Left lung (tissue), 14 donors: ENCODE measurements at places on chromosomes 16 and 17. TPM values are rescaled to one million over a fixed set of nuclear protein-coding genes. Genes with fewer than 3 reads are reported as not detected.

Gene CA4
- polyA plus RNA-seq = 52.0 TPM

Gene ST6GALNAC2
- 4.4 TPM for polyA plus RNA-seq

Gene MEOX1
- 0.38 TPM for polyA plus RNA-seq

Gene CDK5RAP3
- polyA plus RNA-seq = 157 TPM

DNA sequence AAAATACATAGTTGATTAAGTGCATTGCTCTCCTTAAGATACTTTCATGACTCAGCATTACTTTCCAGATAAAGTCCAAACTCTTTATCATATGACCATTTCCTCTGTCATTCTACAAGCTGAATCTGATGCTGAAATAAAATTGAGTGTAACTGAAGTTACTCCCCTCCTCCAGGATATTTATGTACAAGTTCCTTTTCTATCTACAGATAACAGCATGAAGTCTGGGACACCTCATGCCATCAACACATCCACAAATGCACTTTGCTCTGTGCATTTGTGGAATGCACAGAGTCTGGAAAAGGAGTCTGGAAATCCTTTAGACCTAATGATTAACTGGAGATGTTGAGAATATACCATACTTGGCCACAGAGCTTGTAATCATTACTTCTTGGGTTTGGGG, 60.5 kb downstream of the ACSM2B start:
- DNase-seq = no peak

- DNase-seq = no peak
These were observed 23.7 kb downstream of the CDH1 start for GRCh38 chr16:68760671-68761275.

- DNase-seq = no peak
These were observed 13.9 kb downstream of the OTOP3 start for GRCh38 chr17:74949455-74950115.

DNA sequence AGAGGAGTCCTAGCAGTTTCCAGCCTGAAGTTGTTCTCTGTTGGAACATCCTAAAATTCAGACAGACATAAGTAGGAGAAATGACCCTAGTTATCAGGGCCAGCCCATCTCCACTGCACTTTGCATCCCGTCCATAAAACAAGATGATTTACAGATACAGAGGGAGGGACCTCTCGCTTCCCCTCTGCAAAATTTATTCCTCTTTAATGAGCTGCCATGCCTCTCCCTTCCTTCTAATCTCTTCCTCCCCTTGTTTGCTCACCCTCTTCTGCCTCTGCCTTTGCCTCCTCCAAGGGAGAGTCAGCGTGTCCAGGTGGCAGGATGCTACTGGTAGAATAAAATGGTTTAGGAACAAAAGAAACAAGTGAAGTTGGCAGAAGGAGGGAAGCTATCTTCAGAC, 351.3 kb downstream of the SOX9 start:
- no peak for DNase-seq

DNA sequence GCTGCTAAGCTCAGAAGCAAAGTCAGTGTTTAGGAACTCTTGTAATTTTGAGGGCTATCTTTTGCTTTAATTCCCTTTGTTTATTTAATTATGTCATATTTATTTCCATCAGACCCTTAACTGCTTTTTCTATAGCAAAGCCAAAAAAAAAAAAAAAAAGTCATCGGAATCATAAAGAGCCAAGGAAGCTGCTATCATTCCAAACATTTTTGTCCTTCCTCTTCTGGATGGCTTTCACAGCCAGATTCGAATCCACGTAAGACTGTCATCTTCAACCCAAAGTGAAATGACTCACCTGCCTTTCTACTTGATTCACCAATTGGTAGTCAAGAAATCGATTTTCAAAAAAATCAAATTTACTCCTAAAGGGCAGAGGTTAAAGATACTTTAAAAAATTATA, 38.4 kb downstream of the WIPI1 start:
- DNase-seq = no peak

DNA sequence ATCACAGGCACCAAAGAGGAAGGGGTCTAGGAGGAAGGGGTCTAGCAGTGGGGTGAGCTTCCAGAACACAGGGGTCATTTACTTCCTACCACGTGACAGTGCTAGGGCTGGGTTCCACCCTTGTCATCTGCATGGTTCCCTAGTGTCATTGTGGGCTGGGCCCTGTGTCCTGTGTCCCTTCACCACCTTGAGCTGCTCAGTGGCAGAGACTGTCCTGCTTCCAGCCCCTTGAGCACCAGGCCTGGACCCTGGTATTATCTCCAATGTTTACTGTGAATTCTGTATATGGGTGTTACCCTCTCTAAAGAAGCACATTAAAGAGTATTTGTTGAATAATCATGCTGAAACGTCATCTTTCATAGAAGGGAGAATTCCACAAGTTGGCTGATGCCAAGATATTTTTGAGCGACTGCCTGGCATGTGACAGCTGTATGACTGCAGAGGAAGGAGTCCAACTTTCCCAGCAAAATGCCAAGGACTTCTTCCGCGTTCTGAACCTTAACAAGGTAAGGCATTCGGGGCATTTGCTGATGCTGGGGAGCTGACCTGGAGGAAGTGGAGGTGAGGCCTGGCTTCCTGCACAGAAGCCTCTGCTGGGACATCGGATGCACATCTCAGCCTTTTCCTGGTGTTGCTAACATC, 5.5 kb downstream of the NARF start:
- DNase-seq = no peak

DNA sequence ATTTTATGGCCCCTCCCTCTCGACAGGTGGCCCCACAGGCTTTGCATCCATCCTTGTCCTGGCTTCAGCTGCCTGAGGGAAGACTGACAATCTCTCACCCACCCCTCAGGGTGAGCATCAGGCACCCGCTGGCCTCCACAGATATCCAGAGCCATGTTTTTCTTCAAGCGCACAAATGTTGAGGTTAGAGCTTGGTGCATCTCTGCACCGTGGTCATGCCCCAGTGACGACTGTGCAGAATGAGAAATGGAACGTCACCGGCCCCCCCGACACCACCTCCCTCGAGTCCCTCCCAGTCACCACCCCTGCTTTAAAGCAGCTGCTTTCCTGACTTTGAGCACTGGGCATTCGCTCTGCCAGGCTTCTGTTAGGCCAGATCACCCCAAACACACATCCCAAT, 19.8 kb upstream of the TIMP2 start:
- no peak for DNase-seq

GRCh38 chr17:7586673-7587419, 3.0 kb downstream of the SOX15 start:
- DNase-seq = no peak

DNA sequence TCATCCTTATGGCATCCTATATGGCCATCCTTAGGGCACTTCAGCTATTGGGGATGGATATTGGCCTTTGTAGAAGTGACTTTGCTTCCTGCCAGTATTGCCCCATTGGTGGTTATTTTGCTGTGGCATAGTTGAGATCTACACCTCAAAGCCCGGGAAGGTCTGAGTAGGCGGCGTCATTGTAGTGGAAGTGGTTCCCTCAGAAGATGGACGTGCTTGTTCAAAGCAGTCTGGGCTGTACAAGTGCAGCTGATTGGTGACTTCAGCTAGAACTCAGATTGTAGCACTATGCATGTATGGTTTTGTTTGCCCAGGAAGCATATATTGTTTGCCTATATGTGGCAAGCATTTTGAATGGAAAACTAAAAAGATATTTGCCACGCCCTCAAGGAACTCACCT, 83.2 kb downstream of the TMC6 start:
- no peak for DNase-seq

- no peak for DNase-seq
These were observed 920.2 kb upstream of the SOX9 start for GRCh38 chr17:71200597-71200996.

DNA sequence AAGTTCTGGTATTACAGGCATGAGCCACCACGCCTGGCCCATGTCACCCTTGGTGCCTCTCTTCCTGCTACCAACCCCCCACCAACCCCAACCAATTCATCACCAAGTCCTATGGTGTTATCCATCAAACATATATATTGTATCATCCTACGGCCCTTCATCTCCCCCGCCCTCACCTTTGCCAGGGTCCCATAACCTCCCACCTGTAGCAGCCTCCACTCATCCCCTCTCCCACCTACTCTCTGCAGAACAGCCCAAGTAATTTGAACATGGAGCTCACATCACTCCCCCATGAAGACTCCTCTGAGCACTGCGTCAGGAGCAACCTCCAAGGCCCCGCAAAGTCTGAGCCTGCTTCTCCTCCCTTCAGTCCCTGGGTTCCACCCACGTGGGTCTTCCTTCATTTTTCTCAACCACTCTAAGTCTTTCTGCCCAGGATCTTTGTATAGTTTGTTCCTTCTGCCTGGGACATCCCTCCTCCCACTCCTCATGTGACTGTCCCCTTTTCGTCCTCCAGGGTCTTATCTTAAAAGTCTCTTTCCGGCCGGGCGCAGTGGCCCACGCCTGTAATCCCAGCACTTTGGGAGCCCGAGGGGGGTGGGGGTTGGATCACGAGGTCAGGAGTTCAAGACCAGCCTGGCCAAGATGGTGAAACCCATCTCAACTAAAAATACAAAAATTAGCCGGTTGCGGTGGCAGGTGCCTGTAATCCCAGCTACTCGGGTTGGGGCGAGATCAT, 7.0 kb upstream of the HID1 start:
- no peak for DNase-seq
